ENCODE measurements at places on chromosomes 11 and 22.

- DNase-seq: no peak
Measured at GRCh38 chr11:1727861-1728260, 22.5 kb downstream of the IFITM10 start.

GRCh38 chr11:41245704-41246398, 213.6 kb downstream of the LRRC4C start:
- DNase-seq: no peak

DNA sequence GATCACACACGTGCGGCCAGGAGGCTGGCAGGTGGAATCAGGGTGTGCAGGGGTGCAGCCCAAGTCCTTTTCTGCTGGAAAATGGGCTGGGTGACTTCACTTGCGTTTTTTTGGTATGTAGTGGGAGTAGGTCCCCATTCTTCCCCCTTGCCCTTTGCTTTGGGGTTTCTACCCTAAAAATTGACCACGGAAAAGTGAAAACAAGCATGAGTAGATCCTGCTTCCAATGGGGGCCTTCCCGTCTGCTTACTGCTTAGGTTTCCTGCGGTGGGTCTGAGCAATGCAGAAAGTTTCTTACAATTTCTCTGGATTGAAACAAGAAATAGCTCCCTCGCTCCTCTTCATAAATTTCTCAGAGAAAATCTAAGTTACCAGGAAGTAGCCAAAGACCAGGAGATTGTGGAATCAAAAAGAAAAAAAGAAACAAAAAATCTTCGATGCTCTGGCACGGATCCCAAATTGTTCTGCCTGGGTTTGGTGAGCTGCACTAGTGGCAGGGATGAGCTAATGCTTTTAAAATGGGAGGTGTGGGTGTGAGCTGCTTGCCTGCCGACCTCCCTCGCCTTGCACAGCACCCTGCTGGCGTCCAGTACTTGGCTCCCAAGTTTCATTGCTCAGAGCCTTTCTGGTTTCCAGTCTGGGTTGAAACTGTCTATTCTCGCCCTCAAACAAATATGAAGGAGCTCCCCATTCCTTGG, 2.4 kb downstream of the TIMP3 start:
- DNase-seq: no peak

- no peak for DNase-seq
Measured at GRCh38 chr11:34972892-34973291, 56.5 kb downstream of the PDHX start.

DNA sequence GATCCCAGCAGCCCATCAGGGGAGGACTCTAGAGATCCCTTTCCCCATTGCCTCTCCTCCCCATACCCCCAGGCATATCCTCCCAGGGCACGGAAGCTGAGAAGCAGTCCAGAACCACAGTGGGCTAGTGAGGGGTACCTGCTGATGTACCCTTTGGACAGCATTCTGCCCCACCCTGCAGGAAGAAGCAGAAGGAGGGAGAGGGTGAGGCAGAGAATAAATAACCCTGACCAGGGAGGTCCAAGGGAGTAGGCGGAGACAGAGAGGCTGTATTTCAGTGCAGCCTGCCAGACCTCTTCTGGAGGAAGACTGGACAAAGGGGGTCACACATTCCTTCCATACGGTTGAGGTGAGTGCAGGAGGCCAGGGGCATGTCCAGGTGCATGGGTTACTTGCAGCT, at the start of gene OR51E1:
Gene OR51E1 (plus strand): TSS at position 301 of the 400 bp plus-strand sequence. CDS start 8,545 bp downstream, outside the sequence.
- no peak for DNase-seq

DNA sequence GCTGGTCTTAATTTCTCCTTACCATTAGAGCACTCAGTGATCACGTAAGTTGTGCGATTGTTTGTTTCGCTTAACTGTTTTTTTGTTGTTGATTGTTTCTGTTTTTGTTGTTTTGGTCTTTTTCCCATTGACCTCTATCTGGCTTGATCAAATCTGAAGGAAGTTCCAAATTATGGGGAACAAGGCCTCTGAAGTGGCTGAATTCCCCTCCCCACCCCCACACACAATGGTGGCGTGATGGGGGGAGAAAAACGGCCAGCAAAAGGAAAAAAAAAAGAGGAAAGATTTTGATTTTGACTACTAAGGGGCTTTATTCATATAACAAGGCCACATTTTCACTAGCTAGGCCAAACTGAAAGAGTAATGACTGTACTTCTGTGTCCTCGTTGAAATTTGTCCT, 53.6 kb downstream of the OSBPL5 start:
- DNase-seq: no peak

Measured in 8988T (cell line).